Activated T-cell treated with anti-CD3 and anti-CD28 coated beads, Interleukin-2, amount 50 U/mL, for 48 hours (primary cell): ENCODE measurements at places on chromosomes 12 and 14.

- DNase-seq: no peak
Measured at GRCh38 chr12:122996621-122997342, 16.3 kb downstream of the ARL6IP4 start.

DNA sequence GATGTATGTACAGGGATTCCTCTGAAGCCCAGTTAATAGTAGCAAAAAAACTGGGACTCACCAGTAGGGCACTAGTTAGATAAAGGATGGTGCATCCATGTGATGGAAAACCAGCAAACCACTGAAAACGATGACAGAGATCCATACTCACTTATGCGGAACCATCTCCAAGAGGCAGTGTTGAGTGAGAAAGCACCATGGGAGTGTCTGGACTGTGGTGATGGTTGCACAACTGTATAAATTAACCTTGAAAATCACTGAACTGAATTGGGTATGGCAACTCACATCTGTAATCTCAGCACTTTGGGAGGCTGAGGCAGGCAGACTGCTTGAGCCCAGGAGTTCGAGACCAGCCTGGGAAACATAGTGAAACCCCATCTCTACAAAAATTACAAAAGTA is 53.6 kb upstream of the ZFP36L1 start:
- DNase-seq: no peak

GRCh38 chr14:81454572-81455218 is 54.6 kb upstream of the STON2 start:
- DNase-seq: no peak

- DNase-seq: no peak
Measured at GRCh38 chr12:75779891-75780496, 251.6 kb downstream of the PHLDA1 start.

DNA sequence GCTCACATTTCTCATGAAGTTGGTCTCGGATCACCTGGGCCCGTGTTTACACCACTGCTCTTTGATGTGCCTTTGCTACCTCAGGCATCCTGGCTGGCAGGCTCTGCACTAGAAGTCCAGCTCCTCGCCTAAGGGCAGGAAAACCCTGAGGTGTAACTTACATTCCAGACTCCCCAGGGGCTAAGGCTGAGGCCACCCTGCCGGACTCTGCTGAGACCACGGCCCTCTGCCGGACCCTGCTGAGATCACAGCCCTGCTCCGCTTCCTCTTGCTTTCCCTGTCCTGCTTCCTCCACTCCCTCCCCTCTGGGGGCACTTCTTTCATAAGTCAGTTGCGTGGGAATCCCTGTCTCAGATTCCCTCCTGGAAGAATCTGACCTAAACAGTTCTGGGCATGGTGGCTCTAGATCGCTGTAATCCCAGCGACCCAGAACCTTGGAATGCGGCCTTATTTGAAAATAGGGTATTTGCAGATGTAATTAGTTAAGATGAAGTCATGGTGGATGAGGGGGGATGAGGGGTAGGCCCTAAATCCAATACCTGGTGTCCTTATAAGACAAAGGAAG is 17.2 kb downstream of the RILPL1 start:
- DNase-seq: no peak

DNA sequence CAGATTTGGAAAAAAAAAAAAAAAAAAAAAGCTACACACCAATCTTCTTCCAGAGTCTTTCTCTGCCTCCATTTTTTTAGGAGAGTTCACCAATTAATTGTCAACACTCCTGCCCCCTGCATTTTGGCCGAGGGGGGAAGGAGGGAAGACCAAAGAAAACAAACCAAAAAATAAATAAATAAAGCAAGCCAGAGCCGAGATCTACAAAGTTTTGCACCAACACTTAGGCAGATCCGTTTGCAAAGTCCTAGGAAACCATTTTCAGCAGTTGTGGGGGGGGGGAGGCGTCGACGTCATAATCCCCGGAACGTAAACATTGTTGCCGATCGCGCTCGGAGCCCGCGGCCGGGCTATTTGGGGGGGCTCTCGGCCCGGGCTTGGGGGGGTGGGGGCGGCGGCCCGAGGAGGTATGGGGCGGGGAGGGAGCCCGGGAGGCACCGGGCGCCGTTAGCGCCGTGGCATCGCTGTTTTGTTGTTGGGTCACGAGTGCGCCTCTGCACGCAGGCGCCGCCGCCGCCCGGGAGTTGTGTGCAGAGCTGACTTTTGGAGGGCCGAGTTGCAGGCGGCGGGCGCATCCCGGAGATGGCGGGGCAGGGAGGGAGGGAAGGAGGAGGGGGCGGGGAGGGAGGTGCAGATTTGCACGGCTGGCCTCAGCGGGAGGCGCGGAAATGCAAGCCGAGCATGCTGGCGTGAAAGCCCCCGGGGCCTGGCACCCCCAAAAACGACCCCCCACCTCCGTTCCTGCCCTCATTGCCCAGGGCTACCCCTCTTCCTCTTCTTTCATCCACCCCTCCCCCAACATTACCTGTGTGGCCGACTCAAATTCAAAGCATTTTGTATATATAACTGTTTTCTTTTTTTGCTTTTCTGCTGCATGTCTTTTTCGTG is 598 bp downstream of the KDM2B start:
- DNase-seq: peak; percentile 78

DNA sequence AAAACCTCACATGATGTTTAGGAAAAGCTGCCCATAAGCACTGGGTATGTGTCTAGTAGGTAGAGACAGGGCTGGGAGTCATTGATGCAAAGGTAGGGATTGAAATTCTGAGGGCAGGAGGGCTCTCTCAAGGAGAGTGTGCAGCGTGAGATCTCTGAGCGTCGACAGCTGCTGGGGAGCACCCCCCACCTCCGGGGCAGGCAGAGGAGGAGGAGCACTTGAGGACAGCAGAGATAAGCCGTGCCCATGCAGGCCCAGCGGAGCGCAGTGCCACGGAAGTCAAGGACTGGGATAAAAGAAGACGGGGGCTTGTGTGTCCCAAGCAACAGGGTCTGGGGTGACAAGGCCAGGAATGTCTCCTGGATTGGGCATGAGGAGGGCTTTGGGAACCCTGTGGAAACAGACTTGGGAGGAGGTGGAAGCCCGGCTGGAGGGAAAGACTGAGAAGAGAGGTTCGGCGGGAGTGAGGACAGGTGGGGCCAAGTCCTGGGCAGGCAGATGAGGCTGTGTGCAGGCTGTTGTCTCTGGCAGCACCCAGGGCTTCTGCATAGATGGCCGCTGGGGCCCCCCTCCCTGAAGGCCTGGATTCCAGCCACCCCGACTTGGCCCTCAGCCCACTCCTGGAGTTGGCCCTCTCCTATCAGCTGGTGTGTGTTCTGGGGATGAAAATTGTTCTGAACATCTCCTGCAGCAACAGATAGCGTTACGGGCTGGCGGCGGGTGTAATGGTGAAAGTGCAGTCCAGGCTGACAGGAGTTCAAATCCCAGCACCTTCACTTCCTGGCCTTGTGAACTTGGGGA is 1.9 kb downstream of the CACNA2D4 start:
- peak; percentile 1 for DNase-seq

- peak; percentile 29 for DNase-seq
Measured at GRCh38 chr14:24368562-24369252, 723 bp downstream of the NFATC4 start.

GRCh38 chr14:99001241-99001640 is 270.8 kb downstream of the BCL11B start:
- DNase-seq: no peak

DNA sequence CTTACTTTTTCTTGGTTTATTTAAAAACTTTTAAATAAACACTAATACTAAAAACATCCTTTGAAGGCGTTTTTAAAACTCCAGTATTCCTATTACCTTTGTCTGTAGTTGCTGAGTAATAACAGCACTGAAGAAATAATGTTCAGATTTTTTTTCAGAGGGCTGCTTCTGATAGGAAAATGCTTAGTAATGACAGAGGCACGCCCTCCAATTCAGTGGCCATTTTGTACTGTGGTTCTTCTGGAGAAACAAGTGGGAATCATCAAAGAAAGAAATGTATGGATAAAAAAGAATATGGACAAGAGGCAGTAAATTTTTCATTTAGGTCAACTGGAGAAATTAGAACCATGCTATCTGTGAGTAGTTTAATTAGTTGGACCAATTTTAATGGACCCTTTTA is 13.6 kb downstream of the VEZT start:
- no peak for DNase-seq

- no peak for DNase-seq
Measured at GRCh38 chr12:19574601-19575000, 135.3 kb downstream of the AEBP2 start.

GRCh38 chr14:83485591-83485990 is 1951.9 kb upstream of the SEL1L start:
- DNase-seq: no peak

GRCh38 chr14:102768223-102769048 is 8.8 kb upstream of the TRAF3 start:
- no peak for DNase-seq

DNA sequence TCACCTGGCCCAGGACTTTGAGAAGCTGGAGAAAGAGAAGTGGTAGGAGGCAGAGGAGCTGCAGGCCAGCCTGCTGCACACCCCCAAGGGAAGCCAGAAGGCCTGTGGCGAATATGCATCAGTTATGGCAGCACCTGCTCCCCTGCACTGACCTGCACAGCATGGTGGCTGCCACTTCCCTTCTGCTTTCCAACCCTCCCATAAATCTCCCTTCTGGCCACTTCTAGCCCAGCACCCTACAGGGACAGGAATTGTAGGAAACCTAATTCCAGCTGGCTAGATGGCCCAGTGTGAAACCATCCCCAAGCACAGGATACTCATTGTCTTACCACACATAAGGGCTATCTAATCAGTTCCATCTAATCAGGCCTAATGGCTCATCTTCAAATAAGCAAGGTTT is 136.3 kb downstream of the TBX3 start:
- DNase-seq: no peak

GRCh38 chr14:52755607-52756316 is 25.8 kb downstream of the STYX start:
- no peak for DNase-seq

DNA sequence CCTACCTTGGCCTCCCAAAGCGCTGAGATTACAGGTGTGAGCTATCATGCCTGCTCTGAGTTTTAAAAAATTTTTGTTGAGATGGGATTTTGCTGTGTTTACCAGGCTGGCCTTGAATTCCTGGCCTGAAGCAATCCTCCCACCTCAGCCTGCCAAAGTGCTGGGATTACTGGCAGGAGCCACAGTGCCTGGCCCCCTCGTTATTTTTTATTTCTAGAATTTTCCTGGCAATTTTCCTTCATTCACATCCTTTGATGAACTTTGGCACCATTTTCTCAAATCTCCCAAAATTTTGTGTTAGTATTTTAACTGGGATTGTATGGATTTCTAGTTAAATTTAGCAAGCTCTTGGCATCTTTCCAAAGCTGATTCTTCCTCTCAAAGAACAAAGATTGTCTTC is 24.6 kb upstream of the SCARB1 start:
- DNase-seq: no peak

DNA sequence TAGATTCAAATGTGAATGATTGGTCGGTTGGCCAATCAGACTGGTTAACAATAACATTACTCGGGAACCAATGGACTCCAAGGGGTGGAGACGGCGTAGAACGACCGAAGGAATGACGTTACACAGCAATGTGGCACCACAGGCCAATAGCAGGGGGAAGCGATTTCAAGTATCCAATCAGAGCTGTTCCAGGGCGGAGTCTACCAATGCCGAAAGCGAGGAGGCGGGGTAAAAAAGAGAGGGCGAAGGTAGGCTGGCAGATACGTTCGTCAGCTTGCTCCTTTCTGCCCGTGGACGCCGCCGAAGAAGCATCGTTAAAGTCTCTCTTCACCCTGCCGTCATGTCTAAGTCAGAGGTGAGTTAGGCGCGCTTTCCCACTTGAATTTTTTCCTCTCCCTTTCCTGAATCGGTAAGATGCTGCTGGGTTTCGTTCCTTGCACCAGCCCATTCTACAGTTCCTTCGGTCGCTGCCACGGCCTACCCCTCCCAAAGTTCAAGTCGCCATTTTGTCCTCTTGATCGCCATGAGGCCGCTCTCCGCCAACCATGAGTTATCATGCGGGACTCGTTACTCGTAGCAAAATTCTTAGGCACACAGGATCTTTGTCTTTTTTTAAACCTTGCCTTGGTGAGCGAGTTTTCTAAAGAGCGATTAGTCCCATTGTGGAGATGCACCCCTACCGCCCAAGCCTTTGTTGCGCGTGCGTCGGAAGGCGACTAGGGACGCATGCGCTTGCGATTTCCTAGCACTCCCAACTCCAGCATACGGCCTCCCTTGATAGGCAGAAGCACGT is at the start of gene HNRNPA1:
Gene HNRNPA1 (plus strand): TSS at position 259 of the 793 bp plus-strand sequence. CDS start 82 bp downstream, at position 341.
- DNase-seq: peak; percentile 94

- no peak for DNase-seq
Measured at GRCh38 chr12:25757037-25757665, 201.3 kb upstream of the RASSF8 start.

DNA sequence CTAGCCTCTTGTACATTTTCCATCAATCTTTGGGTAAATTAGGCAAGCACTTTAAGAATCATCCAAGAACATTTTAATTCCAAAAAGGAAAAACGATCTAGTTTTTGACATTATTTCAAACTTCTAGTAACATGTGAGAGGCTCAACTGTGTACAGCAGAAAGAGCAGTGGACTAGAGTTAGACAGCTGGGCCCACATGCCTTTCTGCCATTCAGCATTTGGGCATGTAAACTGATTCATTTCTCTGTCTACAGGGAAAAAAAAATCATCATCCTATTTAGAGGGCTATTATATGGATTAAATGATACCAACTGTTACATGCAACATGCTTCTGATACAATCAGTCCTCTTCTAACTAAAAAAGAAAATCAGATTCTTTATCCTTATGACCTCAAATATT is 17.7 kb downstream of the ATP2B1 start:
- no peak for DNase-seq

GRCh38 chr14:47826809-47827208 is 151.4 kb upstream of the MDGA2 start:
- no peak for DNase-seq

- no peak for DNase-seq
Measured at GRCh38 chr12:100801320-100801719, 6.7 kb downstream of the ANO4 start.

- DNase-seq: no peak
Measured at GRCh38 chr12:132313182-132313581, 16.2 kb downstream of the GALNT9 start.

DNA sequence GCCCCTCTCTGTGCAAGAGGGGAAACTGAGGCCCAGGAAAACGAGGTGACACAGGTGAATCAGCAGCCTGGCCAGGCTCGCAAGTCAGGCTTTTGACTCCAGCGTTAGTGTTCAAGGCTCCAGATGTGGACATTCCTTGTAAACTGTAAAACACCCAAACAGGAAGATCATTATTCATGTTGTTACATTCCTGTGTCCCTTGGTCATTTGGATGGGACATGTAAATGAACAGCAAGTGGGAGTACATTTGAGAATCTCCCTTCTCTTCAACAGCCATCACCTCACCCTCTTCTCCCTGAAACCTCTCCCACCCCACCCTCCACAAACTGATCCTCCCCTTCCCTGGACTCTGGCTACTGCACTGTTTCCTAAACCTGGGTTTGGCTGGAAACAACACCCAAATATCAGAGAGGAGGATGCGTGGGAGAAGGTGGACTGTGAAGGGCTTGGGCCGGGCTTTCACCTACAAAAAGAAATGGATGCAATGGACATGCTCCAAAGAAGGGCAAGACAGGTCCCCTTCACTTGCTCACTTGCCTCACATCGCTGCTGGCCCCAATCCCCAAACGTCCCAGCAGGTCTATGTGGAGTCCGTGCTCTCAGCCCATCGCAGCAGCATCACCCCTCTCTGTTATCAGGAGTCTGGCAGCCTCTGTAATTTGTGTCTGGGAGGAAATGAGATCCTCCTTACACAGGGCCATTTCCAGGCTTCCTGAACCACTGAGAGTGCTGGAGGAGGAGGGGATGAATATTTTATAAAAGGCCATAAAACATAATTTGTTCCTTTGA is 76.7 kb downstream of the GALNT8 start:
- DNase-seq: no peak
